ENCODE measurements at places on chromosomes 1 and 21.

DNA sequence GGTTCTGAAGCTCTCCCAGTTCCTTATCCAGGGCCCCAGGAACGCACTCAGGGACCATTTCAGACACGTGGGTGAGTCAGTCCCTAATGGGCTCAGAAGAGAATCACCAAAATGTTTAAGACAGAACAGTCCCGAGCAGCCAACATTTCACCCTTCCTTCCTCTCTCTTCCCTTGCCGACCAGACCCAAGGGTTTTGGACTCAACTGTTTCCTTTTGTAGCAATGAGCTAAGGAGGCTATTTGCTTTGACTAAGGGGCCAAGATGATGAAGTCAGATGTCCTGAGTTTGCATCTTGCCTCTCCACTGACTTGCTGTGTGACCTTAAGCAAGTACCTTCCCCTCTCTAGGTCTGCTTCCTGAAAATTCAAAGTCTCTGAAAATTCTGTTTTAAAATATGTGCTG lies 472.3 kb upstream of the VAMP3 start:
- no peak for DNase-seq

GRCh38 chr1:234476172-234476571 lies 2.8 kb downstream of the TARBP1 start:
- no peak for DNase-seq

DNA sequence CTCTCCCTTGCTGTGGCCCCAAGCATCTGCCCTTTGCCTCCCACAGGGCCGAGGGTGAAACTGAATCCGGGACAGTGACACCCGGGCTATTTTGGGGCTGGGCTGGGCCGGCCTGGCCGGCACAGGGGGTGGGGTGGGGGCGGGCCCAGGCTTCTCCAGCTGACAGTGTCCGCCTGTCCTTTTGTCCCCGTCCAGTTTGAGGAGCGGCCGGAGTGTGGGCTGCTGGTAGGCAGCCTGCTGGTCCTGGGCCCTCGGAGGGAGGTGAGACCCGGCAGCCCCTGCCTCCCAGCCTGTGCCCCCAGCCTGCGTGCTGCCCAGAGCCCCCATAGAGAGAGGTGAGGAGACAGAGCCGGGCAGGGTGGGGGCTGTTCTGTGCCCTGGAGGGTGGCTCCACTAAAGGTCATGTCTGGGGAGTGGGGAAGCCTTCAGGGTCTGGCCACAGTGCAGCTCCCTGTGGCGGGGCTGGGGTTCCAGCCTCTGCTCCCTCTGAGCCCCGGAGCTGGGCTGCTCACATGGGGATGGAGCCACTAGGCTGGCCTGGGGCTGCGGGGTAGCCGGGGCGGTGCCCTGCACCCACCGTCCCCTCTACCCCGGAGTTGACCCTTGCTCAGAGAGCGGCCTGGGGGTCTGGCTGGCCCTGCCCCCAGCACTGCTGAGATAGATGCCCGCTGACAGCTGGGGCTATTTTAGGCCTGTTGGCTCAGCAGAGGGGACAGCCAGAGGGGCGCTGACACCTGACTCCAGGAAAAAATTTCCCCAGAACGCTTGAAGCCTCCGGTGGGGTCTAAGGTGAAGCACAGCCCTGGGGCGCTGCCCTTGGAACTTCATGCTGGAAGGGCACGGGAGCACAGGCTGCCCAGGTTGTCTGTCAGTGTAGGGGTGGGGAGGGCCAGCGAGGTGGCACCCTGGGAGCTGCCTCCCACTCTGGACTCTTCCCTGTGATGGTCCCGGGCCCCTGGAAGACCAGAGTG lies at the start of gene OBSCN:
TSS of gene OBSCN (plus strand) at position 194 of the 971 bp plus-strand sequence. CDS start 3,740 bp downstream, outside the sequence.
- DNase-seq: no peak

GRCh38 chr1:216055004-216055403 lies 368.2 kb downstream of the USH2A start:
- DNase-seq: no peak

- DNase-seq: no peak
Measured at GRCh38 chr1:154442006-154442740, 37.0 kb downstream of the IL6R start.

- DNase-seq: no peak
Measured at GRCh38 chr1:86926883-86927282, 12.4 kb downstream of the HS2ST1 start.

DNA sequence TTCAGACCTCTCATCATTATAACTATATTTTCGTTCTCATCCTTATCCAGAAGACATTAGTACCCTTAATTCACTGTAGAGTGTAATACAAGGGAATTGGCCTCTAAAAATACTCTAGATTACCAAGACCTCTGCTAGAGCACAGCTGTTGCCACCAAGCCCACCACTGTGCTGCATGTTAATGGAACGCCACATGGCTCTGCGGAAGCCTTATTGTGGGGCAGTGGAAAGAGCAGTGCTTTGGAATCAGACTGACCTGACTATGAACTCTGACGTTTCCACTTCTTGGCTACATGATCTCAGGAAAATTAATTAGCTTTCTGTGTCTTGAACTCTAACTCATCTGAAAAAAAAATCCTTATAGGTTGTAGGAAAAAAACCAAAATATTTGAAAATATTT lies 222.1 kb downstream of the LMX1A start:
- DNase-seq: no peak

DNA sequence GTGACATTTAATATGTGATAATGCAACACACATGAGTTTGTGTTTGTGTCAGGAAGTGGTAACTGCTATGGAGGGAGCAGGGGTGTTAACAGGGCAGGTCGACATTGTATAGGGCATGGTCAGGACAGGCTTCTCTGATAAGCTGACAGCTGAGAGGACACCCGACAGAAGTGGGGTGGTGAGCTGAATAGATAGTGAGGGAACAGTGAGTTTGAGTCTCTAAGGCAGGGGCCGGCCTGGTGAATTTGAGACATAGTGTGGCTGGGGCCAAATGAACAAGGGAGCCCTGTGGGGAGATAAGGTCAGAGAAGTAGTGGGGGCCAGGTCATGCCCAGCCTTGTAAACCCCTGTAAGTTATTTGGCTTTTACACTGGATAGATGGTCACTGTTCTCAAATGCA lies 217.4 kb upstream of the KIAA0040 start:
- DNase-seq: no peak

DNA sequence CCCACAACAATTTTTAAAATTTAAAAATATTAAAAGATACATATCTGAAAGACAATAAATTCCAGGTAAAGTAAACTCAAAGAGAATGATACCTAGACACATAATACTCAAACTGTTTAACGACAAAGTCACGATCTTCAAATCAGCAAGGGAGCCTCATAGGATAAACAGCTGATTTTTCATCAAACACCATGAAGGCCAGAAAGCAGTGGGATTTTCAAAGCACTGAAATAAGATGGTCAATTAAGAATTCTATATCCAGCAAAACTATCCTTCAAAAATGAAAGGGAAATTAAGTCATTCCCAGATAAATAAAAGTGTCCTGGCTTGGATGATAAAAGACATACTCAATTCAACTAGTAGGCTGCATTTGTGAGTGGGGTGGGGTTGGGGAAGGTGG lies 100.5 kb downstream of the TIAM1 start:
- no peak for DNase-seq

GRCh38 chr1:44581205-44581604 lies 93.1 kb downstream of the TMEM53 start:
- no peak for DNase-seq

DNA sequence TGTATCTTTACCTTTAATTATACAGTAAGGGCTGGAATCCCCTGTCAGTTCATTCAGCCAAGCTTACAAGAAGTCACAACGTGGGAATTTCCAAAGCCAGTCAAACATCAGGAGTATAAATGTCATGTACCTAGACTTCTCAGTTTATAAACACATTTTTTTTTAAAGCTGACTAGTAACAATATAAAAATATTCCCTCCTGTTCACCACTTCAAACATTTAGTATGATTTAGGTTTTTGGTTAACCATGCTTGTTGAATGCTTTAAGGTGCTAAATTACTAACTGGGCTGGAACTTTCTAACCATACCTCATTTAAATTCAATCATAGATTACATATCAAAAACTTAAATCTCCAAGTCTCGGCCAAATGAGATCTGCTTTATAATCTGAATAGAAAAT lies 44.0 kb downstream of the JAK1 start:
- DNase-seq: no peak

DNA sequence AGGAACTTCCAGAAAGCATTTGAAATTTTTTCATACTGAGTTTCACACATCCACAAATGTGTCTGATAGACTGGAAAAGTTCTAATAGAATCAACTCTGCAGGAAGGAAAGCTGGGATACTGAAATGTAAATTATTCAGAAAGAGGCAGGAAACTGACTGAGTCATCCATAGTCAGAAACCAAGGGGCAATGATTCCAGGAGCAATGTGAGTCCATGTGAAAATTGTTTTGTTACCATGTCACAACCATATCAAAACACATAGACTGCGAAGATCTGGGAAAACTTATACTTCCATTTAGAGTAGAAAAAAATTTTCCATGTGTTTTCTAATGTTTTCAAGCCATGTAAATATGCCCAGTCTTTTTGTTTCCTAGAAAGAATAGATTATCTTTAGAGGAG lies 142.3 kb upstream of the TMPRSS15 start:
- DNase-seq: no peak

- DNase-seq: no peak
Measured at GRCh38 chr1:159860456-159860855, 2.0 kb downstream of the VSIG8 start.

DNA sequence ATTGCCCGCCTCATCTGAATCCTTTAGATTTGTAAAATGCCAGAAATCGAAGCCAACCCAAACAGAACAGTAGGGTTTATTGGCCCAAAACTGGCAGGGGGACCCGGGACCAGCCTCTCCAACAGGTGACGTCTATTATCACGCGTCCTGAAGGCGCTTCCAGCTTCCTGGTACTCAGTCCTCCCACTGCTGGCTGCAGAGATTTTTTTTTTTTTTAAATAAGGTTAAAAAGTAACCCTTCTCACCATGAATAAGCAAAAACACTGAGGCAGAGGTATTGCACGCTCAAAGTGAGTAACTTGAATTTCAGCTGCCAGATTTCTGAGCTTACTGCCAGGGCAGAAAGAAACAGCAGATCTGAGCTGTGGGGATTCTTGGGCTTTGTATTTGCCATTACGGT lies 54.4 kb upstream of the GCLM start:
- DNase-seq: no peak

GRCh38 chr21:26916799-26917198 lies 50.1 kb downstream of the ADAMTS5 start:
- no peak for DNase-seq

DNA sequence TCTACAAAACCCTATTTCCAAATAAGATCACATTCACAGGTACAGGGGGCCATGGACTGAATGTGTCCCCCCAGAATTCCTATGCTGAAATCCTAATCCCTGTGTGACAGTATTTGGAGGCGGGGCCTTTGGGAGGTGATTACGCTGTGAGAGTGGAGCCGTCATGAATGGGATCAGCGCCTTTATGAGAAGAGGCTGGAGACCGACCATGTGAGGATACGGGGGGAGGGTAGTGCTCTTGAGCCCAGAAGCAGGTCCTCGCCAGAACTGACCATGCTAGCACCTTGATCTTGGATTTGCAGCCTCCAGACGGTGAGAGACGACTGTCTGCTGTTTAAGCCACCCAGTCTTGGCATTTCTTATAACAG lies 23.8 kb upstream of the KIF26B start:
- no peak for DNase-seq

DNA sequence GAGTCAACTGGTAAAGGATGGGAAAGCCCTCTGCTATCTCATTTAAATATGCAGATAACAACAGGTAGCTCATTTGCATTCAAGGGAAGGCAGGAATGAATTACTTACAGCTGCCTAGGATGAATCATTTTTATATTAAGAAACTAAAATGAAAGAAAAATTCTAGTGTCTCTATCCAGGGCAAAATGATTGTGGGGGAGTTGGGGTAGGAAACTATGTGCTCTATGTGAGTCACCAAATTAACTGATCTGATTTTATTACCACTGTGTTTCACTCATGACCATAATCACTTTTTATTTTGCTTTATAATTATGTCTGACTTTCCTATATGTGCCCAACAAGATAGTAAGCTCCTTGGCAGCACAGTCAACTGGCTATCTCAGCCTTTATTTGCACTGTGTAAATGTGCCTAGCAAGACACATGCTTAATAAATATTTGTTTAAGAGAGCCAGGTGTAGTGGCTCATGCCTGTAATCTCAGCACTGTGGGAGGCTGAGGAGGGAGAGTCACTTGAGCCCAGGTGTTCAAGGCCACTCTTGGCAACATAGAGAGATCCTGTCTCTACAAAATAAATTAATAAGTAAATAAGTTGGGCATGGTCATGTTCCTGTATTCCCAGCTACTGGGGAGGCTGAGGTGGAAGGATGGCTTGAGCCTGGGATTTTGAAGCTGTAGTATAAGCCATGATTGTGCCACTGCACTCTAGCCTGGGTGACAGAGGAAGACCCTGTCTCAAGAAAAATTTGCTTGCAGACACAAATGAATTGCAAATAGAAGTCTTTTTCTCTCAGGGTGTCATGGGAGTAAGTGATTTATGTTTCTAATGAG lies 84.1 kb downstream of the SPAG17 start:
- DNase-seq: no peak

- DNase-seq: no peak
Measured at GRCh38 chr1:26302733-26303405, 3.6 kb downstream of the UBXN11 start.

Measured in amniotic stem cell (primary cell).